ENCODE measurements at places on chromosomes 2 and 18. TPM values are rescaled to one million over a fixed set of nuclear protein-coding genes. Genes with fewer than 3 reads are reported as not detected.

Gene POMC
- 3.1 TPM for polyA plus RNA-seq

DNA sequence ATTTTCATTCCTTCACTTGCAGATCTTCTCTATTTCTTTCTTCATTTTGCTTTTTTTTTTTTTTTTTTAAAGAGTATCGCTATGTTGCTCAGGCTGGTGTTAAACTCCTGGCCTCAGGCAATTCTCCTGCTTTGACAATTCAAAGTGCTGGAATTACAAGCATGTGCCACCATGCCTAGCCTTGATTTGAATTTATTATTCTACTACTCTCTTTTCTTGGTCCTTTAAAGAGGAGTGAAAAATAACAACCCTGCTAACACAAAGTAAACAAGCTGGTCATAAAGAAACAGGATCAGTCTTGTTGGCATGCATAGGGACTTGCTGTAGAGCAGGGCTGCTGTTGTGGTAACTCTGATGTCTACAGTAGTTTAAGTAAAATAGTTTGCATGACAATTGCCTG lies 1615.3 kb upstream of the ZEB2 start:
- no peak for DNase-seq

DNA sequence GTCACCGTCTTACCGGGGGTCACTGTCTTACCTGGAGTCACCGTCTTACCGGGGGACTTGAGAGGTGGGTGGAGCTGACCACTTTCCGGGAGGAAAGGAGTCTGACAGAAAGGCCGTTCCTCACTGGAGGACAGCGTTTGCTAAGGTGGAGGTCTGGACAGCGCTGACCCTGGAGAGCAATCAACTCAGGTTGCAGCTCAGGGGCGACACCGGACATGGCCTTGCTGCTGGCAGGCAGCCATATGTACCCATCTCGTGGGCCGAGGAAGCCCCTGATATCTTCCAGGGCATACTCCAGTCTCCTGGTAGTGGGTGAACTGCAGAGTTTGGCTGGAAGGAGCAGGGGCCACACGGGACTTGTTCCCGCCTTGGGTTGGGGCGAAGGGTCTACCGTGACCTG lies 234.6 kb upstream of the MYT1L start:
- no peak for DNase-seq

DNA sequence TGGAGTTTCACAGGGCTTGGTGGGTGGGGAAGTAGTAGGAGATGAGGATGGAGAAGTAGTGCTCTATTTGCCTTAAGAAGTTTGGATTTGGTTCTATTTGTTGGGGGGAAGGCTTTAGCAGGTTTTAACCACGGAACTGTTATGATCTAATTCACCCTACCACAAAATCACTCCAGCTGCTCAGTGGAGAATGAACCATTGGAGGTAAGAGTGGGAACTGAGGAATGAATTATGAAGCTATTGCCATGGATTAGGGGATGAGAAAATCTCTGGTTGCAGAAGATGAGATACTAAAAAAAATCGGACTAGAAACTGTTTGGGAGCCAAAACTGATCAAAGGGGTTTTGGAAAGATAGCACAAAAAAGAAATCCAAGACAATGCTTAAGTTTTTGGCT lies 488.9 kb downstream of the DLGAP1 start:
- DNase-seq: no peak

DNA sequence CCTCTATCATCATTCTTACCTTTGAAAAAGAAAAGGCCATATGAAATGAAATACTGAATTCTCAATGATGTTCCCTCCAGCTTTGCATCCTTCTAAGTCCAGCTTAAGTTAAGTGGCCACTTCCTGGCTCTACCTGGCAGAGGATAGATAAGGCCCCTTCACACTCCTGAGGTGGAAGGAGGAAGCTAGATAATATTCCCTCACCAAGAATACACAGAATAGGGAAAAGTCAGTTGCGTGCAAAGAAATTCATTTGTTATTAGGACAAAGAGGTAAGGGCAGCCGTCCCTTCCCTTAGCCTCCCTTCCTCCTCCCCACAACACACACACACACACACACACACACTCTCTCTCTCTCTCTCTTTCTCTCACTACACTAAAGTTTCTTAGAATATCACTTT lies 37.5 kb downstream of the OLA1 start:
- DNase-seq: no peak

Gene PSTPIP2
- polyA plus RNA-seq: 5.9 TPM

Gene SLC16A14
- 4.8 TPM for polyA plus RNA-seq

DNA sequence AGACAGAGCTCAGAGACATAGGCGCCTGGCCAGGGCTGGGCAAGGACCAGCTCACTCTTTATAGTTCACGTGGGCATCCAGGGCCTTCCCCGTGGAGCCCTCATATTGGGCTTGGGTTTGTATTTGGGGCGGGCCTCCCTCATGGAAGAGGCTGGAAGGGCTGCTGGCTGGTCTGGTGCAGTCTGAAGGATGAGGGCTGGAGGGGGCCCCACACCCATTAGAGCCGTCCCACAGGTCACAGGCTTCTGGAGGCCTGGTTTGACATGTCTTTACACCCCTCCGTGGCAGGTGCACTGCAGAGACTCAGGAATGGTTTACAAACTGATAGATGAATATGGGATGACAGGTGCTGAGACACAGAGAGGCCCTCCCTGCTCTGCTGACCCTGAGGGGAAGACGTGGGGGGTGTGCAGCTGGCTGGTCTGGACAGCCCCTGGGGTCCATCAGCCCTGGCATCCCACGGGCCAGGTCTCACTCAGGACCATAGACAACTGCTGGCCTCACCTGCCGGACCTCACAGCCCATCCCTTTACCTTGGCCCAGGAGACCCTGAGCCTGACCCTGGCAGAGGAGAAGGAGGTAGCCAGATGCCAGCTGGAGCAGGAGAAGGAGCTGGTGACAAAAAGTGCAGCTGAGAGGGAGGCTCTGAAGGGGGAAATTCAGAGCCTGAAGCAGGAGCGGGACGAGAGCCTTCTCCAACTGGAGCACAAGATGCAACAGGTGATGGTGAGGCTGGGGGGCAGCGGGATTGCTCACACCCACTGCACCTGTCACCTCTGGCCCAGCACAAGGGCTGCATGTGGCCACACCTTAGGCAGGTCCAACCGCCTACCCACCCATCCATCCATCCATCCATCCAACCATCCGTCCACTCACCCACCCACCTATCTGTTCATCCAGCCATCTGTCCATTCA lies 43.9 kb downstream of the CROCC2 start:
- peak; percentile 54 for DNase-seq

GRCh38 chr2:54482715-54483114 lies 26.6 kb downstream of the SPTBN1 start:
- DNase-seq: peak; percentile 75

Gene SERPINB3
- not detected for polyA plus RNA-seq

GRCh38 chr18:75208155-75208835 lies 644 bp downstream of the PTGR3 start:
- peak; percentile 82 for DNase-seq

Gene ANKRD39
- 14.8 TPM for polyA plus RNA-seq

GRCh38 chr2:88117973-88118372 lies 9.9 kb downstream of the FABP1 start:
- DNase-seq: no peak

- peak; percentile 99 for DNase-seq
Measured at GRCh38 chr18:50287441-50288347, at the start of gene CXXC1. Gene CXXC1, minus strand, starts transcription at chr18:50287692. Its CDS starts 103 bp downstream, at chr18:50287589.

GRCh38 chr2:101759162-101759561 lies 61.7 kb downstream of the MAP4K4 start:
- DNase-seq: no peak

Gene HOXD8
- 2.5 TPM for polyA plus RNA-seq

GRCh38 chr2:239724851-239725550 lies 300.1 kb downstream of the NDUFA10 start:
- DNase-seq: peak; percentile 49

- DNase-seq: no peak
Measured at GRCh38 chr2:150438654-150439053, 48.8 kb downstream of the RND3 start.
